ENCODE measurements at places on chromosomes 16 and 17.
A peak's percentile ranks its signal among the peaks of the same experiment; 100 is the strongest.

DNA sequence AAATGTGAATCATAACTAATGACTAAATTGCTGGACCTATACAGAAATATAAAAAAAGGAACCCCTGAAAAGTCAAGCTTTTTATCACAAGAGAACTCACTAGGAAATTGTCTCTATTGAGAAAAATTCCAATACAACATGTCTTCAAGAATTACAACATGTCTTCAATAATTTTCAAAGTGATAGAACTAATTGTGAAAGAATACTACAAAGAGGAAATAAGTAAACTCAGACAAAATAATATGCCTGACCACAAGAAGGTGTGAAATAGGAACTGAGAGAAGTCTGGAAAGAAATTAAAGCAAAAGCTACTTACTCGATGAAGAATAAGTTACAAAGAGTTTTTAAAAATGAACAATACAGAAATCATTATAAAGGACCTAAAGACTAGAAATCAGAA lies 29.9 kb upstream of the OR1G1 start:
- DNase-seq: no peak

GRCh38 chr16:66964049-66964448 lies 3.0 kb downstream of the CES3 start:
- DNase-seq: no peak

DNA sequence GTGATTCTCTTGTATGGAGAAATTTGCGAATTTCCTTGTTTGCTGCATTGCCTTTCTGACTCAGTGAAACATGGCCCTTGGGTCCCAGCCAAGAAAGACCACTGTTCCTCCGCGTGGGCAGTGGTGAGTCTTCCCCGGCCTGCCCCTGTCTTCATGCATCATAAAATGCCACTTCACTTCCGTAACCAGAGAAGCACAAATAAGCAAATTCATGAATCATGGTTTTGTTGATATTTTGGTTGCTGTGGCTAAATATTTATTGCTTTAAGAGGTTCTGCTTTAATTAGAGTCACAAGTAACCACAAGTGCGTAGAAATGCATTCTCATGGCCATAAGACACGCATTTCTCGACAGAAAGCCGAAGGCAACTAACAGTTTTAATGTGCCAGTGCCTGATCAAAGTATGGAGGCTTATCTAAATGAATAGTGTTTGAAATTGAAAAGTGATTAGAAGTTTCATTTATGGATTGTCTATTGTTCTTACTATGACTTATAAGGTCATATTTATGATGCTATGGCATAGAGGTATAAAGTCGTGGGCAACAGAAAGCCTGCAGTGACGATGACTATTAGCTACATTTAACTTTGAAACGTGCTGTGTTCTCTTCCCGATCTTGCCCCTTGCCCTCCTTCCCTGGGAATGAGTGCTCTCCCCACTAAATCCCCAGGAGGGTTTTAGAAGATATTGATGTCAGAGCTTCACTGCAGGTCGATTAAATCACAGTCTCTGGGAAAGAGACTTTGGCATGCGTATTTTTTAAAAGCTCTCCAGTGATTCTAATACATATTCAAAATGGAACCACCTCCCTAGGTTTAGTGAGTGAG lies 76.0 kb downstream of the WIPI1 start:
- no peak for DNase-seq

DNA sequence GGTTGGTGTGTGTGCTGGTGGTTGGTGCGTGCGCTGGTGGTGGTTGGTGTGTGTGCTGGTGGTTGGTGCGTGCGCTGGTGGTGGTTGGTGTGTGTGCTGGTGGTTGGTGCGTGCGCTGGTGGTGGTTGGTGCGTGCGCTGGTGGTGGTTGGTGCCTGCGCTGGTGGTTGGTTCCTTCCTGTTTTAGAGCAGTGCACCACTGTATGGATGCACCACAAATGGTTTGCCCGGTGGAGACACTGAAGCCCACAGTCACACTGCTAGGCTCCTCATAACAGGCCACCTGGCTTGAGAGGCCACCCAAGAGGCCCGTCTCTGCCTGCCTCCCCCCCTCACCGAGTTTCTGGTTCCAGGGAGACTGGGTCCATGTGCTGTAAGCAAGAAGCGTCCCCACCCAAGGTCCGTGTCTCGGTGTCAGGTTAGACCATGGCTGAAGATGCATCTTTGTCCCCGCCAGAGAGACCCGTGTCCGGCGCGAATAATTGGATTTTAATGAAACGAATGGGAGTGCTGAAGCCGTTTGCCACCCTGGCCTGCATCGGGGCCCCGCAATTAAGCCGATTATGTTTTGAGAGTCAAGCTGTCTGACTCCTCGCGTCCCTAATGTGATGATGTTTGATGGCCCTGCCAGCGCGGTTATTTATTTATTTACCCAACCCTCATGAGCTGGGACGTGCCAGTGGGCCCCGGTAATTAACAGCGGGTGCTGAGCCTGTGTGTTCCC lies 161.3 kb upstream of the GSE1 start:
- DNase-seq: no peak

DNA sequence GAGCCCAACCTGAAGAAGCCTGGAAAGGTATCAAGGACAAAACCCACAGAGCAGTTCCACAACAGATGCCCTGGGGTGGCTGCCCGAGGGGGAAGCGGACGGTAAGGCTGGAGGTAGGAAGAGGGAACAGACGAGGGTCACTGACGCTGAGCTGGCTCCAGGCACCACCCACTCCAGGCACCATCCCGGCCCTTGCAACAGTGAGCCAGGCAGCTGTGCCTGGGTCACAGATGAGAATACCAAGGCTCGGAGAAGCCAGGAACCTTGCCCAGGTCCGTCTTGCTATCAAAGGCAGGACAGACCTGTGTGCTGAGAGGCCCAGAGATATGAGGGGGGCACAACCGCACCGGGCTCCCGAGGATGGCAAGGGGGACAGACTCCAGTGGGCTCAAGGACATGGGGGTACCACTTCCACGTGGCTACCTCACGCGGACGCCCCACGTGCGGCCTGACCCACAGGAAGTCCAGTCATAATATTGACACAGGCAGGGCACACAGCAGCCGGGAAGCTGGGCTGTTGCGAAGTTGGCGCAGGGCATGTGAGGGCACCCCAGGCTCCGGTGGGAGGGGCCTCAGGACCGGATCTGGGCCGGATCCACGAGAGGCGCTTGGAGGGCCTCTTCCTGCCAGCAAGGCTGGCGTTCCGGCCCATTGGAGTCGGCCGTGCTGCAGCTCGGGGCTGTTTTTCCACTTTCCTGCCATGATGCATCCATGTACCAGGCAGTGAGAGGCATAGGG lies 29.9 kb downstream of the PEMT start:
- DNase-seq: no peak

DNA sequence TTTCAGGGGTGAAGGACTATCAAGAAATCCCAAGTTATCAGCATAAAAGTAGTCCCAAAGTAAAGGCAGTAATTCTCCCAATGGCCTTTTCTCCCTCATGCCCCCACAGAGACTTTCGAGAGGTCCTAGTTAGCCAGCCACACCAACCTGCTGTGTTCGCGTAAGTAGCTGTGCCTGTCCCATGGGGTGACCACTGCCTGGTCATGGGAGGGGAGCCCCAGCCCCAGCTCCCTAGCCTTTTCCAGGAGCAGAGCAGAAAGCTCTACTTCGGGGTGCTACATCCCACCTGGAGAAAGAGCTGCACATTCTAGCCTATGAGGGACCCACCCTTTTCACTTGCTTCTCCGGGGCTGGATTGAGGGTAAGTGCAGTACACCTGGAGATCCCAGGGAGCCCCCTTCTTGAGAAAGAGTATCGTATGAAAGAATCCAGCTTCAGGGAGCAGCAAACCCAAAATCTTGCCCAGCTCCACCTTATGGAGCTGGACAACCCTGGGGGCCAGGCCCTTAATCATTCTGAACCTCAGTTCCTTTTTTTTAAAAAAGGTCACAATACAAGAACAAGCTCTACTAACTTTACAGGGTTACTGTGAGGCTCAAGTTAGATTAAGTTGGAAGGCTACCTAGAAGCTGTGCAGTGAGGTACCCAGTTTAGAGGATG lies 8.6 kb upstream of the SOST start:
- DNase-seq: no peak

DNA sequence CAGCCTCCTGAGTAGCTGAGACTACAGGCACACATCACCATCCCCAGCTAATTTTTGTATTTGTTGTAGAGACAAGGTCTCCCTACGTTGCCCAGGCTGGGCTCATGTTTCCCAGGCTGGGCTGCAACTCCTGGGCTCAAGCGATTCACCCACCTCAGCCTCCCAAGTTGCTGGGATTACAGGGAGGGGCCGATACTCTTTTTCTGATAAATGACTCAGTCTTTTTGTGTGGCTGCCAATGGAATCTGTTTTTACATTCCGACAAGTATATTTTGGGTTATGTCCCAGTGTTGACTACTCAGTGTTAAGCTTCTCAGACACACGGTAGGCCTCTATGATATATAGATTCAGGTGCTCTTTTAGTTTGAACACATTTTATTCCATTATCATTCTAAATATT lies 58.1 kb downstream of the SLFN11 start:
- no peak for DNase-seq

GRCh38 chr17:37088913-37089312 lies 140.2 kb downstream of the AATF start:
- DNase-seq: no peak

- no peak for DNase-seq
Measured at GRCh38 chr16:24986512-24987303, 28.5 kb downstream of the ARHGAP17 start.

DNA sequence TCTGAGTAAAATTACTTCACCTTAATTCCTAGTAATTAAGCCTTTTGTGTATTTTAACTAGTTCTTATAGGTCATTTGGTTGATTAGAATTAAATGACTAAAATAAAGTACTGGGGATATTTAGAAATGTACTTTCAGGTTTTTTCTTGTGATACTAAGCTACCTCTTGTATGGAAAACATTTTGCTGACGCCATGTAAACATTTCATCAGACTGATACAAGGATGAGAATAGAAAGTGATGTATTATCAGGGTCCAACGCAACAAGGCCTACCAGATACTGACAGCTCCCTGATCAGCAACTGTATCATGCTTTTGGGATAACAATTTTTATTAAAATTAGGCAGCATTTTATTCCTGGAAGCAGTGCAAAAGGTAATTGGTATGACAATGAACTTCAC lies 1.7 kb downstream of the SMARCE1 start:
- DNase-seq: no peak

- peak; percentile 52 for DNase-seq
Measured at GRCh38 chr16:4474192-4474961, at the start of gene NMRAL1. NMRAL1 (minus strand) TSS chr16:4474625; CDS start chr16:4474132, 493 bp downstream.

GRCh38 chr17:73814075-73814474 lies 169.8 kb upstream of the SDK2 start:
- no peak for DNase-seq

DNA sequence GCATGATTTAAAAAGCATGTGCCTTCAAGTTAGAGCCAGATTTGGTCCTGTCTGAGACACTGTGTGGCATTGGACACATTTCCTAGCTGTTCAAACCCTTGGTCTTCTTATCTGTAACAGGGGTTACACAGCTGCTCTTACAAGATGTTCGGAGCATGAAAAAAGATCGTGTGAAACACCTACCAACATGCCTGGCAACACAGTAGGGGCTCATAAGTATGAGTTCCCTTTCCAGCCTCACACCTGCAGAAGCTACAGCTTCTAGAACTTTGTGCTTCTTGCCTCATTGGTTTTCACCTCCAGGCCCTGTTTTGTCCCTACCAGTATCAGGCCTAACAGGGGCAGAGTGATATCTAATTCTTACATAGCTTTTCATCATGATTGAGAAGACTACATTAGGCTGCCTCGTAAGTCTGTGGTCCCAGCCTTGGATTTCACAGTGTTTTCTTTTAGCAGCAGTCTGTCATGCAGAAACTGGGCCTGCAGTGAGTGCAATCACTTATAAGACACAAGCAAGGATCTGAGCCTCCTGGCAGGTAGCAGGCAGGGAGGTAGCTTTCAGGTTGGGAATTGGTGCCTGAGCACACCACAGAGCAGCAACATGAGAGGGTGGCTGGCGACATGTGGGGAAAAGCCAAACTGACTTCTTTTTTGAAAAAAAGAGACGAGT lies 78.8 kb downstream of the CCDC182 start:
- no peak for DNase-seq

GRCh38 chr16:27907457-27907972 lies 156.0 kb downstream of the GSG1L start:
- no peak for DNase-seq

DNA sequence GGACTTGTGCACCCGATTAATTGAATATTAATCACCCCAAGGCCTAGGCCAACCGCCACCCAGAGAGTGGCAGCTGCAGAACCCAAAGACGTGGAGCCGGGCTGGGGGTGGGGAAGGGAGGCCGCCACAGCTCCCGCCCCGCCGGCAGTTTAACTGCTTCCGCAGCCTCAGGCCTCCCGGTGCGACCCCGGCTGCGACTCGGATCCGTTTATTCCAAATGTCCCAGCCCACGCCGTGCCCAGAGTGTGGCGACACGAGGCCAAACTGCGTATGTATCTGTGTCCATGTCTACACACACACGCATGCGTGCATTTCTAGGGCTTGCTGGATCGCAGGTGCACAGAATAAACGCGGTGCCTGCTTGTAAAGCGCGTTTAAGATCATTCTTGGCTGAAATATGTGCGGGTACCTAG lies 802 bp upstream of the TOB1 start:
- peak; percentile 46 for DNase-seq

DNA sequence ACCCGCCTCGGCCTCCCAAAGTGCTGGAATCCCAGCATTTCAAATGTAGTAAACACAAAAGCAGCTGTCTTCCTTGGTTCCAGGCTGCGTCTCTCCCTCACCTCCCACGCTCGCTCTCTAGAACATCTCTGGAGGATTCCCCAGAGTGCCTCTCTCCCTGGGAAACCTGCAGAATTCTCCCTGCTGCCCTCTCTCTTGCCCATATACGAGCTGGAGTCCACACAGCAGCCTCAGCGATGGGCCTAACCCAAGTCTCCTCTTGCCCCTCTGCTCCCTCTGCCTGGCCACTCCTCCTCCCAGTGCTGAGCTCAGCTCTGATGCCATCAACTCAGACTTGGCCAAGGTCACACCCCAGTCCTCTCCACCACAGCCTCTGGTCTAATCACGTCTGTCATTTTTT lies 10.6 kb downstream of the GPRC5B start:
- no peak for DNase-seq
